Caco-2 (cell line): ENCODE measurements at places on chromosomes 4 and X.

DNA sequence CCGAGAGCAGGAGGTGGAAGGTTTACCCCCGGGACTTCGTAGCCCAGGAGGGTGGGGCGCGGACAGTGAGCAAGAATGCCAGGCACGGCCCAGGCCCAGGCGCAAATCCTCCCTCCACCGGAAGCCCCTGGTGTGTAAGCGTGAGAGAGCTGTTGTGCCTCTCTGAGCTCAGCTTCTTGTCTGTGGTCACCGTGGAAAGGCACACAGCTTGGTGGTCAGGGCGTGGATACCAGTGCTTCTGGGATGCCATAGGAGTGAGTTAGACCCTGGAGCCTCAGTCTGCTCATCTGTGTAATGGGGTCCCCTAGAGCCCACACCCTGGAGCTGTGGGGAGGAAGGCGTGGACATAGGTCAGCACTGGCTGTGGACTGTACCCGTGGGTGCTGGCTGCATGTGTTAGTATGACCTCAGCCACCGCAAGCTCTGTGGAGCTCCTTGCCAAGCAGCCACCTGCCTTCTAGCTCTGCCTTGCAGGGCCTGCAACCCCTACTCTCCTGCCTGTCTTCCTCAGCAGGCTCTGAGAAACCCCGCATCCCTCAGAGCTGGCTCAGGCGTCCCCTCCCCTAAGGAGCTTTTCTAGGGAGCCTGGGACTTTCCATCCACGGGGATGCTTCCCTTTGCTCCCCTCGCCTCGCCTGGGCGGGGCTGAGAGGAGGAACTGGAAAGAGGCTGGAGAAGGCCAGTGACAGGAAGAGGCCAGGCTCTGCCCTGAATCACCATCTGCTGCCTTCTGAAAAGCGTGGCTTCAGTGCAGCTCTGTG is 28.0 kb upstream of the AFAP1 start:
- no peaks in the 10 kb centered on the region for H3K36me3 ChIP-seq
- H3K4me1 ChIP-seq = peaks cover 45% of the 10 kb centered on the region
- no peaks in the 10 kb centered on the region for H3K27me3 ChIP-seq
- no peak overlapping the region for H3K4me3 ChIP-seq

DNA sequence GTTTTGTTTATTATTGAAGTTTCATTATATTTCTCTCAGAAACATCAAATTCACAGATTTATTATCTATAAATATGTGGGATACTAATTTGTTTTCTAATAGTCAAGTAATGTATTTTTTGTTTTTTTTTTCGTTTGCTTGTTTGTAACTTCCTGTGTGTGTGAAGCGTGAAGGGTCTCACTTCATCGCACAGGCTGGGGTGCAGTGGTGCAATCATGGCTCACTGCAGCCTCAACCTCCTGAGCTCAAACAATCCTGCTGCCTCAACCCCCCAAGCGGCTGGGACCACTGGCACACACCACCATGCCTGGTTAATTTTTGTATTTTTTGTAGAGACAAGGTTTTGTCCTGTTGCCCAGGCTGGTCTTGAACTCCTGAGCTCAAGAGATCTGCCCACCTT is 55.1 kb downstream of the SH3RF1 start:
- H3K36me3 ChIP-seq = no peaks in the 10 kb centered on the region
- H3K27ac ChIP-seq = no peak overlapping the region
- no peak for DNase-seq
- H3K27me3 ChIP-seq = no peaks in the 10 kb centered on the region
- H3K4me1 ChIP-seq = peaks cover 12% of the 10 kb centered on the region
- no peak overlapping the region for H3K4me3 ChIP-seq

DNA sequence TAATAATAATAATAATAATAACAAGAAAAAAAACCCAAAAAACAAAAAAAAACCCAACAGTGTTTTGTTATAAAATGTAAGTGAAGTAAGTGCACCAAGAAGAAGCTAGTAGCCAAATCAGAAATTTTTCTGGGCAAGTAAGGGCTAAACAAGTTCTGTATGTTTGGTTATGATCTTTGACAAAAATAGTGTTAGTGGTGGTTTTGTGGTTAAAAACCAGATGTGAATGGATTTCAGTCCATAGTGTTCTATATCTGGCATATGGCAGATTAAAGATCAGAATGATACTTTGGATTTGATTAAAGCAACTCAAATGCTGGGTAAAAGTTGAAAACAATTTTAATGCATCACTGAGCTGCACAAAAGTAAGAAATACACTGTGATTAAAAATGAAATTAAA is 116.5 kb upstream of the NDST4 start:
- H3K4me3 ChIP-seq = no peak overlapping the region
- no peak overlapping the region for H3K27ac ChIP-seq
- no peaks in the 10 kb centered on the region for H3K36me3 ChIP-seq
- H3K27me3 ChIP-seq = no peaks in the 10 kb centered on the region

GRCh38 chr4:119748853-119749252 is 120.2 kb upstream of the PDE5A start:
- no peak overlapping the region for H3K4me3 ChIP-seq
- H3K27ac ChIP-seq = no peak overlapping the region
- no peaks in the 10 kb centered on the region for H3K36me3 ChIP-seq

GRCh38 chrX:134738986-134739740 is 80.9 kb upstream of the PLAC1 start:
- H3K36me3 ChIP-seq = no peaks in the 10 kb centered on the region
- H3K27me3 ChIP-seq = no peaks in the 10 kb centered on the region
- no peak overlapping the region for H3K4me3 ChIP-seq

GRCh38 chrX:154486396-154487207 is at the start of gene UBL4A:
Gene UBL4A, minus strand, starts transcription at chrX:154486615. Its CDS starts 31 bp downstream, at chrX:154486584.
- no peaks in the 10 kb centered on the region for H3K27me3 ChIP-seq
- H3K4me3 ChIP-seq = peak within 1 kb of the TSS; percentile 70
- peak; percentile 89 for DNase-seq
- H3K36me3 ChIP-seq = 0 out of 2 replicates have a peak, but pooled peaks cover 1% of the 10 kb centered on the region

GRCh38 chrX:150240643-150240970 is 122.5 kb upstream of the MAMLD1 start:
- no peaks in the 10 kb centered on the region for H3K4me1 ChIP-seq
- DNase-seq = no peak
- H3K27me3 ChIP-seq = no peaks in the 10 kb centered on the region
- no peak overlapping the region for H3K4me3 ChIP-seq

DNA sequence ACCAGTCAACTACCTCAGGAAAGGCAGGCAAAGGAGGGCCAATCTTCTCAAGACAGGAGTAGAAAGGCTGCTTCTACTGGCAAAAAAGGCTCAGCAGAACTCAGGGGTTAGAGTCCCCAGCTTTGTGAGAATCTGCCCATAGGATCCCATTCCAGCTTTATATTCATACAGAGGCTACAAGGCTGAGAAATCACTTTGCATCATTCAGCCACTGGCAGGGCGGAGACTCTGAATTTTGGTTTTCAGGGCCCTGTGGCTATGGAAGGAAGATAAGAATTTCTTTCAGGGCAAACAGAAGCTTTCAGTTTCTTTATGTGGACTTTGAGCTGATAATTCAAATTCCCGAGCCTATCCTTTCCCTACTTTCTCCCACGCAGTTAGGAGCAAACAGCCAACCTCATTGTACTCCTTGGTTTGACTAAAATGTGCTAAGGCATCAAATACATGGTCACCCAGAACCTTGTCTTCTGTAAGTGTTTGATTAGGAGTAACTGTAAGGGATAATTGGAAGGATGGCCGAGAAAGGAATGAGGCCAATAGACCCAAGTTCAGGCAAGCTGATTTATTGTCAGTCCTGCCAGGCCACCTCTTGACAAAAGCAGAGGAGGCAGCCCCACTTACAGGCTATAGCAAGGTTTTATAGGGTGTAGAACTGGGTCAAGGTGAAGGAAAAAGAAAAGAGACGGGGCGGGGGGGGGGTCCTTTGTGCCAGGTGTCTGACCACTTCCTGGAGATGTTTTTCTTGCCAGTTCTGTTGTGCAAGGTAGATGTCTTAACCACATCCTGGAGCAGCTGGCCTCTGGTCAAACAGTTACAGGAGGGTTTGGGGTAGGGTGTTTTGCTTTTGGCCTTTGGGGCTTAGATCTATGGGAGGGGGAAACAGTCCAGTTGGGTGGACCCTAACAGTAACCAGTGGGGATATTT is 165.3 kb upstream of the PPP1R2C start:
- no peak overlapping the region for H3K4me3 ChIP-seq
- H3K36me3 ChIP-seq = no peaks in the 10 kb centered on the region
- H3K27ac ChIP-seq = peak overlapping the region; percentile 53
- H3K27me3 ChIP-seq = no peaks in the 10 kb centered on the region
- peaks cover 10% of the 10 kb centered on the region; the same call in 1 of the 2 replicates for H3K4me1 ChIP-seq

- no peak overlapping the region for H3K4me3 ChIP-seq
- H3K27ac ChIP-seq = no peak overlapping the region
- H3K36me3 ChIP-seq = no peaks in the 10 kb centered on the region
- H3K27me3 ChIP-seq = no peaks in the 10 kb centered on the region
- no peak for DNase-seq
- no peaks in the 10 kb centered on the region for H3K4me1 ChIP-seq
Observed at GRCh38 chr4:152476796-152477195, 59.1 kb downstream of the FBXW7 start.

GRCh38 chr4:26173619-26174018 is 147.2 kb upstream of the RBPJ start:
- H3K27me3 ChIP-seq = no peaks in the 10 kb centered on the region
- H3K36me3 ChIP-seq = no peaks in the 10 kb centered on the region
- peak overlapping the region; percentile 59 for H3K27ac ChIP-seq
- DNase-seq = no peak
- H3K4me1 ChIP-seq = peaks cover 28% of the 10 kb centered on the region

DNA sequence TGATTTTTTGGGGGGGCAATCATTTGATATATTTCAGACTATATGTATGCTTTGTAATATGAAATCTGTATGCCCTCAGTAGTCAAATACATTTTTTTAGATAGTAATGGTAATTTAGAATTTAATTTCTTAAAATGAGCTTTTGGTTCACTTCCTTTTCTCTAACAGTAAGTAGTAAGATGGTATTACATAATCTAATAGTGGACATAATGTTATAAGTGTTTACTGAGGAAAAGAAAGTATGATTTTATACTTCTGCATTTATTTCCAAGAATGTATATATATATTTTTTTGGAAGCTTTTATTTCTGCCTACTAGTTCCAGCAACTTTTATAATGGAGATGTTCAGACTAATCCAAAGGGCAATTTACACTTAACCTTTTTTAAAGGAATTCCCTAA is 1450.7 kb upstream of the TENM3 start:
- no peak overlapping the region for H3K27ac ChIP-seq
- no peaks in the 10 kb centered on the region for H3K4me1 ChIP-seq
- DNase-seq = no peak
- no peaks in the 10 kb centered on the region for H3K27me3 ChIP-seq
- H3K36me3 ChIP-seq = no peaks in the 10 kb centered on the region

DNA sequence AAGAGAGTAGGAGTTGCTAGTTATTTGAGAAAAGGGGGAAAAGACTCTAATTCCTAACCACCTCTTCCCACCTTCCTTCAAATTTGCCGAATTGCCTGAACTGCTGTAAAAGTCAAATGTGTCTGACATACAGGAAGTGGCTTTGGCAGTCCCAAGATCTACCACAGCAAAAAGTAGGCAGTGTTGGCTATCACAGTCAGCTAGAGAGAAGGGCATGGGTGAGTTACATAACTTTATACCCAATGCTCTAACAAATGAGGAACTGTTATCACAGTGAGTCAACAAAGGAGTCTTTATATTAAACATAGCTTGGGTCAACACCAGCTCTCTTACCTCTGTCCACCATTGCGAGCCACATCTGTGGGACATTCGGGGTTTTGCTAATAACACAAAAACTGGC is 2.4 kb upstream of the MBNL3 start:
- peaks cover 18% of the 10 kb centered on the region; the same call in 1 of the 2 replicates for H3K4me1 ChIP-seq
- peak overlapping the region; percentile 1; the same call in 1 of the 2 replicates for H3K4me3 ChIP-seq
- H3K27me3 ChIP-seq = no peaks in the 10 kb centered on the region
- DNase-seq = peak; percentile 17

DNA sequence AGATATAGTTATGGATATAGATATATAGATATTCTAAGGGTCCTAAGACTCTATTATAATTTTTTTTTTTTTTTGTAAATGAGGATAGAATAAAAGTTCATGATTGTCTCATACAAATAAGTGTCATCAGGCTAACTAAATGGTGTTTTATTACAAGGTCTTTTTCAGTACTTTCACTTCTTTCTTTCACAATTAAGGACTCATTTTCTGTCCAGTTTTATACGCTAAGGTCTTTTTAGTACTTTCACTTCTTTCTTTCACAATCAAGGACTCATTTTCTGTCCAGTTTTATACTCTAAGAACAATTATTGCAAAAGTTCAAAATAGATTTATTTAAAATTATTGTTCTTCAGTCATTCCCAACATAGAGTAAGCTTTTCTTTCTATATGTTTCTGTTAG is 32.7 kb downstream of the RUFY3 start:
- no peaks in the 10 kb centered on the region for H3K27me3 ChIP-seq
- DNase-seq = no peak
- H3K36me3 ChIP-seq = no peaks in the 10 kb centered on the region
- H3K27ac ChIP-seq = no peak overlapping the region
- no peaks in the 10 kb centered on the region for H3K4me1 ChIP-seq

GRCh38 chr4:108172231-108172752 is 3.6 kb upstream of the LEF1 start:
- H3K27ac ChIP-seq = no peak overlapping the region
- H3K4me3 ChIP-seq = peak overlapping the region; percentile 52
- H3K27me3 ChIP-seq = no peaks in the 10 kb centered on the region; the same call in 1 of the 2 replicates
- H3K36me3 ChIP-seq = no peaks in the 10 kb centered on the region

GRCh38 chr4:117691572-117692351 is 342.5 kb upstream of the NDST3 start:
- H3K27me3 ChIP-seq = no peaks in the 10 kb centered on the region
- no peak overlapping the region for H3K4me3 ChIP-seq
- H3K27ac ChIP-seq = no peak overlapping the region
- no peak for DNase-seq
- H3K4me1 ChIP-seq = no peaks in the 10 kb centered on the region

- H3K27ac ChIP-seq = no peak overlapping the region
- no peak for DNase-seq
- no peak overlapping the region for H3K4me3 ChIP-seq
- no peaks in the 10 kb centered on the region for H3K27me3 ChIP-seq
Observed at GRCh38 chr4:90515191-90515590, 388.0 kb downstream of the CCSER1 start.

- H3K36me3 ChIP-seq = no peaks in the 10 kb centered on the region
- H3K4me1 ChIP-seq = peaks cover 47% of the 10 kb centered on the region
- no peak overlapping the region for H3K4me3 ChIP-seq
- H3K27ac ChIP-seq = peak overlapping the region; percentile 76
Observed at GRCh38 chrX:9842541-9842940, 56.3 kb downstream of the SHROOM2 start.

DNA sequence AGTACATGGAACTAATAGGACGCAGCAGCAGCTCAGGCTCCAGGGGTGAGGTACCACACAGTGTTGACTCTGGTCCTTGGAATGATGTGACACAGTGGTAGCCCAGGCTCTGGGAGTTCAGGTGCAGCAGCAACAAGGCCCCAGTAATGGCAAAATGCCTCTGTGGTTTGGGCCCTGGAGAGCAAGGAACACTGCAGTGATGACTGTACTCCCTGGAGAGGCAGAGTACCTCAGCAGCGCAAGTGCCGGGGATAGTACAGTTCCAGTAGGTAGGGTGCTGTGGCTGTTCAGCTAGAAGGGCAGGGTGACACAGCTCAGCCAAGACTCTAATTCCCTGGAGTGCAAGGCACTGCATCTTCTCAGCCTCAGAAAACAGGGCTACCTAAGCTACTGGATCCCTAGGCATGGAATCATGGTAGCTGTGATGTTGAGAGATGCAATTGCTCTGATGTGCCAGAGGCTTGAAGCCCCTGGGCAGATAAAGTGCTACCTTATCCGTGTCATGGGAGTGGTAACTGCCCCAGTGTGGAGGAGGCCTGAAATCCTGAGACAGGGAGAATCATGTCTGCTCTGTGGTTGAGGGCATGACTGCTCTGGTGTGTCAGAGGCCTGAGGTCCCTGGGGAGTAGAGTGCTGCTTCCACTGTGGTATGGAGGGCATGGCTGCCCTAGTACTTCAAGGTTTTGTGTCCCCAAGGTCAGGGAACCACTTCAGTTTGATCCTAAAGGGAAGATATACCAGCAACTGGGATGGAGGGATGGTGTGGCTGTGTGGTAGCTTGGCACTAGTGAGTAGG is 55.2 kb downstream of the AREG start:
- no peaks in the 10 kb centered on the region for H3K27me3 ChIP-seq
- H3K27ac ChIP-seq = no peak overlapping the region
- no peaks in the 10 kb centered on the region for H3K36me3 ChIP-seq
- no peak overlapping the region for H3K4me3 ChIP-seq
- no peaks in the 10 kb centered on the region for H3K4me1 ChIP-seq
- no peak for DNase-seq
